ENCODE measurements at places on chromosomes 7 and 10.

DNA sequence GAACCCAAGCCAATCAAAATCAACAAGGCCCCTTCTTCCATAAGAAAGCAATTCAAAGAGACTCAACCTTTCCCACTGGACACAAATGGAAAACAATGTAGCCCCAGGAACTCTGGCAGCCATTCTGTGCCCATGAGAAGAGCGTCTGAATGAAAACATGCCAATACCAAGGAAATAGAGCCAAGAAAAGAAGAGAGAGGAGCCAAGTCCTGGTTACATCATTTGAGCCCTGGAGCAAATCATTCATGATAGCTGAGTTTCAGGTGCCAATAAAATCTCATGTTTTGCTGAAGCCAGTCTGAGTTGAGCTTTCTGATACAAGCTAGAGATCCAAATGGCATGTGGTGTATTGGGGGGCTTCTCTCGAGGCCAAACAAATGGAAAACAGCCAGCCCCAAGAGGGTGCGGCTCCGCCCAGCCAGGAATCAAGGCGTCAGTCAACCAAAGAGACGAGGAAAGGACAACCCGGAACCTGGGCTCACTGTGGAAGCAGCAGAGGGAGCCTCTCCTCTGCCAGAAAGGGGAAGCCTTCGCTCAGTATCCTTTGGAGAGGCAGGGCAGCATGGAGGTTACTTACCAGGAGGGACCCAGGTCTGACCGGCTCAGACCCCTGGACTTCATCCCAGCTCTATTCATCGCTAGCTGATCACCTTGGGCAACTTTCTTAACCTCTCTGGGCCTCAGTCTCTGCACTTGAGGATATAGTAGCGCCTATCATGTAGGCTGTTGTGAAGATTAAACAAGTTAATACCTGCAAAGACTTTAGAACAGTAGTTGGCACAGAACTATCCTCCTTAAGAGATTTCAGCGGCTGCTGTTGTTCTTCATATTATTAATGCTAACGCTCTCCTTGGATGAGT is 61.8 kb downstream of the OAT start:
- peaks cover 15% of the 10 kb centered on the region for H3K4me1 ChIP-seq
- H3K27ac ChIP-seq, result no peak overlapping the region
- no peaks in the 10 kb centered on the region for H3K36me3 ChIP-seq
- no peak for DNase-seq

DNA sequence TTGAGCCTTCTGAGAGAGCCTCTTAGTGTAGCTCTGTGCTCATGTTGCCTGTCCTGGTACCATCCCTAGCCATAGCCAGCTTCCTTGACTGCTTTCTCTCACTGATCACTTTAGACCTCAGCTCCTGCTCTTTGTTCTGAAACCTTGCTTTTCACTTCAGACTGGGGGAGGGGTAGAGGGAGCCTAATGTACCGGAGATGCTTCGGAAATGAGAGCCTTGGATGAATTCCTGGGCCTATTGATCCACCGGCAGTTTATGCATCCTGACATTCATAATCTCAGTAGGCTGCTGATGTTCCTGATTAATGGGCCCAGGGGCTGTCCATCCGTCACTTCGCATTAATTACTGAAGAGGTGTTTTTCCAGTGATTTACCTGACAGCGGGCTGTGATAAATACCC is 38.8 kb downstream of the R3HCC1L start:
- H3K27me3 ChIP-seq, result no peaks in the 10 kb centered on the region
- H3K27ac ChIP-seq, result no peak overlapping the region
- H3K4me3 ChIP-seq, result no peak overlapping the region
- no peak for DNase-seq
- peaks cover 29% of the 10 kb centered on the region for H3K36me3 ChIP-seq

GRCh38 chr7:108351729-108352131 is 104.5 kb downstream of the NRCAM start:
- H3K27ac ChIP-seq, result no peak overlapping the region
- no peaks in the 10 kb centered on the region for H3K4me1 ChIP-seq
- H3K36me3 ChIP-seq, result no peaks in the 10 kb centered on the region
- no peak overlapping the region for H3K4me3 ChIP-seq

DNA sequence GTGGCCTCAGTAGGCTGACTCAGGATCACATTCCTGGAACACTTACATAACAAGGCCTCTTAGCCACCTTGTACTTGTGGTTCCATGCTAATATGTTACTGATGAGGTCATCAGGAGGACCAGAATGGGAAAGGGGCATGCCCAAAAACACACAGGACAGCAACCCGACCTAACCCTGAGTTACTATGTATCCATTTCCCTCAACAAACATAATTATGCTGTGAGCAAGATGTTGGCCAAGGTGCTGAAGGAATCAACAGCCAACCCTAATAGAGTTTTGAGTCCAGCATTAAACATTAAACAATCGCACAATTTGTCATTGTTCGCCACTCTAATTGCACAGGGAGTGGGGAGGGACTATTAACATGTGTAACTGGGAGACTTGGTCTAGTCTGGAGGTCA is 129.4 kb downstream of the PLPP4 start:
- H3K36me3 ChIP-seq, result no peaks in the 10 kb centered on the region
- no peak overlapping the region for H3K27ac ChIP-seq
- no peak overlapping the region for H3K4me3 ChIP-seq
- DNase-seq, result no peak
- no peaks in the 10 kb centered on the region for H3K4me1 ChIP-seq

DNA sequence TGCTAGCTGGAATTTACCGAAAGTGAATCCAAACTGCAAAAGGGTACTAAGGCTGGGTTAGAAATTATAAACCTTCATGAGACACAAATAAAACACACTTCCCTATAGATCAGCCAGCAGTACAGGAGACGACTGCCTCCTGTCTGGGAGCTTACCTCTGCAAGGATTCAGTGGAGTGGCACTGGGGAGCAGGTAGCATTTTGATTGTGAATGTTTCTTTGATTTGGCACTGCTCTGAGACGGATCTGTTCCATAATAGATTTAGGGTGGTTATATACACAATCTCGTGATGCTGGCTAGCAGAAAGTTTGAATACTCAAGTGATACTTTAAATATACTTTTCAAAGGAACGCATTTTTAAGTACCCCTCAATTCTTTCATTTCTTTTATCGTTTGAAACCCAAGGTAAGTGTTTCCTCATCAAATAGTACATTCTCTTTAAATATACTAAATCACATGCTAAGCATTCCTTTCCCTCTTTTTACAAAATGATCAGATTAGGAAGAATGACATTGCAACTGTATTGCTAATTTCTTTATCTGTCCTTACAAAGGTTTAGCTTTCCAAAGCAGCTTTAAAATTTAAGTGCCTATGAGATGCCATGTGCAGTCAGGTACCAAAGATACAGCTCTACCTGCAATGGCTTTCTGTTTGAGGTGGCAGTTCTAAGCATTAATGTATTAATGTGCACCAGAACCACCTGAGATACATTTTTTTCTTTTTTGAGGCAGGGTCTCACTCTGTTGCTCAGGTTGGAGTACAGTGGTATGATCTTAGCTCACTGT is 20.6 kb upstream of the CHCHD3 start:
- no peak overlapping the region for H3K4me3 ChIP-seq
- H3K4me1 ChIP-seq, result no peaks in the 10 kb centered on the region
- no peaks in the 10 kb centered on the region for H3K36me3 ChIP-seq
- H3K27me3 ChIP-seq, result peaks cover 14% of the 10 kb centered on the region
- H3K27ac ChIP-seq, result no peak overlapping the region
- no peak for DNase-seq

GRCh38 chr10:112040696-112041095 is 142.9 kb downstream of the GPAM start:
- no peaks in the 10 kb centered on the region for H3K27me3 ChIP-seq
- no peak for DNase-seq
- no peaks in the 10 kb centered on the region for H3K4me1 ChIP-seq
